ENCODE measurements at places on chromosomes 11 and 22.

GRCh38 chr11:105878510-105878909 is 143.5 kb downstream of the MSANTD4 start:
- no peak for ATAC-seq

DNA sequence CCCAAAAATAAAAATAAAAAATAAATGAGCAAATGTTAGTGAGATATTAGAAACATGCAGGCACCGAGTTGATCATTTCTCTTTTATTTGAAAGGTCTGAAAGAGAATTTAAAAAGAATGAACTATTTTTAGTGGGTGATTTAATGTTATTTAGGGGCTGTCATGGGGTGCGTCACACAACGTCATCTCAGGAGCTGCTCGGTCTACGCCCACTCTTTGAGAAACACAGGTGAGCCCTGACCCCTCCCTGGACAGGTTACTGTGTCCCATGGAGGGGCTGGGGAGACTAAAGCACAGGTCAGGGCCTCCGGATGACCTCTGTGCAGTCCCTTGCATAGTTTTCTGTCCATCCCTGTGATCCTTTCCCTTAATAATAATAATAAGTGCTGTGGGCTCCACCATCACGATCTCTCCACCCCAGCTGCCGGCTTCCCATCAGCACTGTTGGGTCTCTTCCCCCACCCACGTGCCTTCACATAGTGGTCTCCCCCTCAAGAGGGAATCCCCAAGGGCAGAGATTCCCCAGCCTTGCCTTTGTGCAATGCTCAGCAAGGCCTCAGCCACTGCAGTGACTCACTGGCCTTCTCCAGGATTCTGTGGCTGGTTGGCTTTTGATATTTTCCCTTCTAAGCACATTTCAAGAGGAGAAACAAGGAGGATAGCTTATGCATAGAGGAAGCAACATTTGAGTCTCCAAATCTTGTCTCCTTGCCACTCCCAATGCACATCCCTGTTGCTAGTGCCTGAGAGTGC is 159.9 kb downstream of the TTC17 start:
- ATAC-seq: no peak

DNA sequence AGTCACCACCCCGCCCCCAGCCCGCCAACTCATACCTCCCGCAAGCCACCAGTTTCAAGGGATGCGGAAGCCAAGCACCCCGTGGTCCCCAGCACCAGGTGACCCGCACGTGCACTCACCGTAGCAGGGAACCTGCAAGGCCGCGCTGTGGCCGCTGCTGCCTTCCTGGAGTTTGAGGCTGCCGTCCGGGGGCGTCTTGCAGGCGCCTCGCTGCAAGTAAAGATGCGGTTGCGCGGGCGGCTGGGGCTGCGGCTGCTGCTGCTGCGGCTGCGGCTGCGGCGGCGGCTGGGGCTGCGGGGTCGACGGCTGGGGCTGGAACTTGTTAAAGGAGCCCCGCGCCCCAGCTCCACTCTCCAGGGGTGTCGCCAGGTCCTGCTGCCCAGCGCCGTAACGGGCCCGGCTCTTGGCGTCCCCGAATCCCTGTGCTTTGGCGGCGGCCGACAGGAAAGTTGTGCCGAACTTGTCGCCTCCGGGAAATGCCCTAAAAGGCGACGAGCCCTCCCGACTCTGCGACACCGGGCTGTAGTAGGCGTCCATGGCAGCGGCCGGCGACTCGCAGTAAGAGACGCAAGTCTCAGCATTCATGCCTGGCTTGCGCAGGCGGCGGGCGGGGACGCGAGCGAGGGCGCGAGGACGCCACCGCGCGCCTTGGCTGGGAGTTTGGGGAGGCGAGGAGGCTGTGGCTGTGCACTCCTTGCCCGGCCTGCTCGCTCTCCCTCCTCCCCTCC is at the start of gene ALX4:
ALX4 (minus strand) TSS at position 662 of the 728 bp plus-strand sequence; CDS start at position 585, 77 bp downstream.
- ATAC-seq: peak; percentile 52

DNA sequence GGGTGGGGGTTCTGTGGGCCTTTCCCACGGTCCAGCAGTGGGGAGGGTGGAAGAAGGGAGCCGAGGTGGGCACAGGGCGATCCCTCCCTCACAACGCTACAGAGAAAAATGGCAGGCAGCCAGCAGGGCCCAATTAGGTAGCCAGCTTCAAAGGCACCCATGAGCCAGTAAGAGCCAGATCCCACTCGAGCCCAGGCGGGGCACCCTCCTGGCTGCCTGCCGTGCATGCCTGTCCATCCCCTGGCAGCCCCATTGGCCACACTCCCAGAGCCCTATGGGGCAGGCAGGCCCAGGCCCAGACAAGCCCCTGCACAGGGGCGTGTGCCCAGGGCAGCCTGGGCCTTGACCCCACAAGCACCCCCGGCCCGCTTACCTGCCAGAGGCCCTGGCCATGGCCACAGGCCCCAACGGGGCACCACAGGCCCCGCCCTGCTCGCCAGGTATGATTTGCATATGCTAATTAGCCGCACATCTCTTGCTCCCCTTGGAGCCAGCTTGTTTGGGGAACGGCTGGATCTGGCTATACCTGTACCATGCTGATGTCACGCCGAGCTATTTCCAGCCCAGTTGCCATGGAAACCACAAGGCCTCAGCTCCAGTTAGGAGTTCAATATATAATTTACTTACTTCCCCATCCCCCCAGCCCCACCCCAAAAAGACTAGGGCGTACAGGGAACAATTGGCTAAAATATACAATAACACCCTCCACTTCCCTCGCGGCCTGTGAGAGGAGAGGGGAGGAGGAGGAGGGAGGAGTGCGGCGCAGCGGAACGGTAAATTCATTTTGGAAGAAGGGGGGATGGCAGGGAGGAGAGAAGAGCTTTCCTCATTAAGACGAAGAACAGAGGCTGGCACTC is 47.5 kb upstream of the TCF20 start:
- no peak for ATAC-seq

DNA sequence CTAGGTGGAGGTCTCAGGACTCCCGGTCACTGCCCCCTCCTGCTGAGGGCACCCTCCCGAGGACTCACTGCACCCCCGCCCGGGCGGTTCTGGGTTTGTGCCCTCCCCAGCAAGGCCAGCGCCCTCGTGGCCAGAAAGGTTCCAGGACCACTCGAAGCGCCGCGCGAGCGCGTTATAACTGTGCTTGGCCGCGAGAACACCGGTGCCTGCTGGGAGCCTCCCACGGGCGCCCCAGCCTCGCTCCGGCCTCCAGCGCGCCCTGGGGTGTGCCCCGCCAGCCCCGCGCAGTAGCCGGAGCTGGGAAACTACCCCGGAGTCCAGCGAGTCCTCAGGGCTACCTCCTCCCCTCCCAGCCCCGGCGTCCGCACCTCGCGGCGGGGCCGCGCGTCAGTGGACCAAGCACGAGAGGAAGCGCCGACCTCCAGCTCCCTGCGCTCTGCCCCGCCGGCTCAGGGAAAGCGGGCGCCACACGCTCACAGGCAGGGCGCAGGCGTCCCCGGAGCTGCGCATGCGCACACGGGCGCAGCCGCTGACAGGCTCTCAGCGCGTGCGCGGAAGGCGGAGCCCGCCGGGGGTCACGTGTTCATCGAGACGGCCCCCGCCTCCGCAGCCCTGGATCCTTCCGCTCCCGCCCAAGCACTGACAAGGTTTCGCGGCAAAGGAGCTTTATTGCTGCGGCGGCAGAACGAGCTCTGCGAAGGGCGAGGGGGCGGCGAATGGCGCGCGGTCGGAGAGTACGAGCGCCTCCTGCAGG is at the start of gene SCO2:
SCO2 (minus strand) TSS at position 495 of the 754 bp plus-strand sequence. CDS start 1,187 bp downstream, outside the sequence.
- peak; percentile 80 for ATAC-seq

- no peak for ATAC-seq
Measured at GRCh38 chr11:84905411-84905810, 721.7 kb downstream of the DLG2 start.

DNA sequence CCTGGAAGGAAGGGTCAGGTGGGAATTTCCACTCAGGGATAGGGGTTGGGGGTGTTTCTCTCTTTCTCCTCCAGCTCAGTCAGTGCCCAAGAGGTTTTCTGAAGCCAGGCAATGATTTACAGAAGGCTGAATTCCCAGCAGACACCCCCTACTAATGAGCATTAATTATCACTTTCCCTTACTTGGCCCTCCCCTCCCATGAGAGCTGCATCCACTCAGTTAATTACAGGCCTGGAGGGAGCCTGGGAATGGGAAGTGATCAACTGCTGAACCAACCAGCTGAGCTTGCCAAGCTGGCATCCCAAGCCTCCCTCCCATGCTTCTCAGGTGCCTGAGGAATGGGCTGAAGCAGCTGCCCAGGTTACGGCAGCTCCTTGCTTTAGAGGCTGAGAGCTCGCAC is 992 bp downstream of the LGALS12 start:
- ATAC-seq: no peak

DNA sequence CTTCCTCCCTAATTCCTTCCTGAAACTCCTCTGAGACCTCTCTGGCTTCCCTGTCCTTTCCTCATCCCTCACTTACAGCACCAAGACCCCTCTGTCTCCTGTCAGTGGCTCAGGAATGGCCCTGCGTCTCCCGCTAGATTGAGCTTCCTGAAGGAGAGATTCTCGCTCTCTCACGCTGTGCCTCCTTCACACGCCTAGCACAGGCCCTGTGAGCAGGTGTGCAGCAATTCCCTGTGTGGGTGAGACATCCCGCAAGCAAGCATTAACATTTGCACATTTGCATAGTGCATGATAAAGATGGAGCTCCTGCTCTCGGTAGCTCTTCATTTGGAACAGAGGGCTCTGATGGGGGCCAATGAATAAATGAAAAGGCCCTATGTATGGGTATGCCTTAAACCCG is 159.8 kb downstream of the ADAMTS15 start:
- ATAC-seq: no peak

DNA sequence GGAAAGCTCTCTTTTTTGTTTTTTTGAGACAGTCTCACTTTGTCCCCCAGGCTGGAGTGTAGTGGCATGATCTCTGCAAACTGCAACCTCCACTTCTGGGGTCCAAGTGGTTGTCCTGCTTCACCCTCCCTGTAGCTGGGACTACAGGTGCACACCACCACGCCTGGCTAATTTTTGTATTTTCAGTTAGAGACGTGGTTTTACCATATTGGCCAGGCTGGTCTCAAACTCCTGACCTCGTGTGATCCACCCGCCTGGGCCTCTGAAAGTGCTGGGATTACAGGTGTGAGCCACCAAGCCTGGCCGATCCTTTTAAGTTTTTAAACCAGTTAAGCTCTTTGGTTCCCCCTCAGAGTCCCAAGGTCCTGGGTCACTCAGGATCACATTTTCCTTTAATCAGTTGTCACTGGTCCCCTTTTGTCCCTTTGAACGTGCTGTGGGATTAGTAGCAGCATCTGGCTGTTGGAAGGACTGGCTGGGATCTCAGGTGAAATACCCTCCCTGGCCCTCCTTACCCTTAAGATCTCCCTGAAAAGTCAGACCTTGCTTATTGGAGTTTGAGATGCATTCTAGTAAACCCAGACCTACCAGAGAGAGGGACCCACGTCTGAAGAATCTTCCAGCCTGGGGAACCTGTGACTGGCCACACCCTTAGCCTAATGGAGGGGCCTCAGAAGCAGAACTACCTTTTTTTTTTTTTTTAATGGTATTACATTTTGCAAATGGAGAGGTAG is 8.1 kb downstream of the MALAT1 start:
- ATAC-seq: peak; percentile 14

- ATAC-seq: peak; percentile 83
Measured at GRCh38 chr22:42933485-42934091, 76.5 kb upstream of the ARFGAP3 start.

DNA sequence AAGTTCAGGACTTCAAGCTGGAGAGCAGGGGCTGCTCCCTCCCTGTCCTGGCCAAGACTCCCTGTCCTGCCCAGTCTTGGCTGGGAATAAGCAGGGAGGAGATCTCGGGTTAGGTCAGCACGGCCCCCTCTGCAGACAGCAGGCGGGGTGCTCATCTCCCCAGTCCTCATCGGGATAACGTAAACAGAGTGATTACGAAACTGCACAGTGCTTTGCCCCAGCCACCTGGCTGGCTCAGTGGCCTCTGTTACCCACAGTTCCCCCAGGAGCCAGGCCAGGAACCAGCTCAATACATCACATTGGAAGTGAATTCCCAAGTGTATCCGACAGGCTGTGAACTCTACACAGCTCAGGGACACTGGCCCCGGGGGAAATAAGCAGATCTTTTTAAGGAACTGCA is 42.7 kb upstream of the KCNJ11 start:
- no peak for ATAC-seq

- ATAC-seq: no peak
Measured at GRCh38 chr11:60813324-60813723, 28.2 kb downstream of the MS4A10 start.

GRCh38 chr22:29882716-29883044 is 294 bp upstream of the MTMR3 start:
- ATAC-seq: peak; percentile 79

- ATAC-seq: no peak
Measured at GRCh38 chr11:71327156-71328085, 75.0 kb upstream of the SHANK2 start.

- ATAC-seq: no peak
Measured at GRCh38 chr11:27761356-27761755, 61.1 kb upstream of the BDNF start.

GRCh38 chr11:56843816-56844215 is 95.3 kb upstream of the OR9G4 start:
- ATAC-seq: no peak

DNA sequence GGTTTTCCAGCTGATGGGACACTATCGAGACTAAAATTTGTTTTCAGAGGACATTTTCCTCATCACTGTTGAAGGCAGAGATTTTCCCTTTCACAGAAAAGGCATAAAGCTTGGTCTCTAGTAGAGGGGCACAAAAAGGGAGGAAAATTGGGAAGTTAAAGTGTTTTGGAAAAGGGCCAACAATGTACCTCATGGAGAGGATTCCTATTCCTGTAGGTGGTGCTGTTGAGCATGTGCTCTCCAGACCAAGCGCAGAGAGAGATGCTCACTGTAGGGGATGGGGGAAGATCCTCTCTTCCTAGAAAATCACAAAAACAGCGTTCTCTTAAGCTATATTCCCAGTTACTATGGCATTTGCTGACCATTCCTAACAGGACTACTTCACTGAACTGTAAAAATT is 44.9 kb downstream of the OR4C46 start:
- no peak for ATAC-seq
